ENCODE measurements at places on chromosomes 1 and 21.
A peak's percentile ranks its signal among the peaks of the same experiment; 100 is the strongest.

GRCh38 chr1:15538771-15539170 is 12.1 kb downstream of the DNAJC16 start:
- peak; percentile 4 for DNase-seq

DNA sequence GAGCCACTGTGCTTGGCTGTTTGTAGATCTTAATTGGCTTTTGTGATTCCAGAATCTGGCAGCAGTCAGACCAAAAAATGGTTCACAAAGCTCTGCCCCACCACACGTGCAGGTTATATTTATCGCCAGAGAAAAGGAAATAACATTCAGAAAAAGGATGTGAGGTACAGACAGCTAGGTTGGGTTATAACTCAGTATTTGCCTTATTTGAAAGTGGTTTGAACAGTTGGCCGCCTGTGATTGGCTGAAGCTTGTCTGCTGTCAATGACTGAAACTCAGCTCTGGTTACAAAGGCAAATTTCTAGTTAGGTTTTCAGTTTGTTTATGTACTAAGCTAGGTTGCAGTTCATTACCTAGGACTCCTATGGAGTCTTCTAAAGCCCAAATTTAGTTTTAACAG is 9.6 kb downstream of the SH3BGR start:
- DNase-seq = no peak

- DNase-seq = no peak
These were observed 28.6 kb upstream of the FCAMR start for GRCh38 chr1:206998816-206999215.

DNA sequence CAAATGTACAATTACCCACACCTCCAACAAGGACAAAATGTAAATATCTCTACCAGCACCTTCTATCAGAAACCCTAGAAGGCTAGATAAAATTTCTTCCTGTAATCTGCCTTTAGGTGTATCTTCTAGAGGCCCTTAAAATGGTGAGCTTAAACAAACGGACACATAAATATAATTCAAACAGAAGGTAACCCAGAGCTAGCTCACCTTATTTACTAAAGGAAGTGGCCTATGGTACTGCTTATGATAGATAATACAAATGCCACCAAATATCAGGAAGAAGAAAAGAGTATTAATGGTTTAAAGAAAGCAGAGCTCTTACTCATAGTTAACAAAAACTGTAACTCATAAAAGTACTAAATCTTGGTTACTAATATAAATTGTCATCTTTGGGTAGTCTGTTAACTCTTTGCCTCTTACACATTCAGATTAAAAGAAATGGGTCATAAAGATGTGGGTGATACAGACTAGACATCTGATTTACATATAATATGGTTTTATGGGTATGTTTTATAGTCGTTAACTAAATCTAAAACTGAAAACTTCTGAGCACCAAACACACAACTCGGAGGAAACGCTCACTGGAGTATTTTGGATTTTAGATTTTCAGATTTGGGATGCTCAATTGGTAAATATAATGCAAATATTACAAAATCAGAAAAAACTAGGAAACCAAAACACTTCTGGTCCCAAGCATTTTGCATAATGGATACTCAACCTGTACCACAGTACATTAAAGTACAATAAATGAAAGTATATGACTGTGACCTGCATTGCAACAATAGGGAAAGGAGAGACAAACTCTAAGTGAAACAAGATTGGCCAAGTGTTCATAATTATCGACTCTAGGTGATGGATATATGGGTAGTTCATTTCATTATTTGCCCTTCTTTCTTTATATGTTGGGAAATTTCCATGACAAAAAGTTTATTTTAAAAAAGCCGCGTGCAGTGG is 23.2 kb downstream of the TRIT1 start:
- no peak for DNase-seq

DNA sequence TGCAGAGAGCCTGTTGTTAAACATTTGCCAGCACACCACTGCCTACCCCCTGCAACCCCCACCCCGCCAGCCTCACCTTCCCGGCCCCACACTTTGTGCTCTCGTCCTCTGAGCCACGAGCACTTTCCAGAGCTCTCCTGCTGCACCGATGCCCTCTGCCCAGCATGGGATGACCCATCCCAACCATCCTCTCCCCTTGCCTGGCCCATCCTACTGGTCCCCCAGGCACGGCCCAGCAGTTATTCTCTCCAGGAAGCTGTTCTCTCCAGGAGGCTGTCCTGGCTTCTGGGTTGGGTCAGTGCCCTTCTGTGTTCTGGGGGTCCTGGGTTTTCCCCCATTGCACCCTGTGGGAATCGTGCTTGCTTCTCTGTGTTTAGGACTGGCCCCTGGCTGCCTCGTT is 60.1 kb upstream of the ABCG1 start:
- no peak for DNase-seq
